ENCODE measurements at places on chromosomes 7 and 10. TPM values are rescaled to one million over a fixed set of nuclear protein-coding genes. Genes with fewer than 3 reads are reported as not detected.
A peak's percentile ranks its signal among the peaks of the same experiment; 100 is the strongest.

Gene VSIR
- 11.7 TPM for total RNA-seq

Gene RELN
- total RNA-seq = 17.8 TPM

Gene LAMB4
- total RNA-seq = not detected

GRCh38 chr7:28435732-28436378, 23.5 kb downstream of the CREB5 start:
- peak; percentile 16 for DNase-seq

Gene ABLIM1
- total RNA-seq = 2.6 TPM

GRCh38 chr7:139854803-139855497, 25.9 kb downstream of the TBXAS1 start:
- DNase-seq = no peak

DNA sequence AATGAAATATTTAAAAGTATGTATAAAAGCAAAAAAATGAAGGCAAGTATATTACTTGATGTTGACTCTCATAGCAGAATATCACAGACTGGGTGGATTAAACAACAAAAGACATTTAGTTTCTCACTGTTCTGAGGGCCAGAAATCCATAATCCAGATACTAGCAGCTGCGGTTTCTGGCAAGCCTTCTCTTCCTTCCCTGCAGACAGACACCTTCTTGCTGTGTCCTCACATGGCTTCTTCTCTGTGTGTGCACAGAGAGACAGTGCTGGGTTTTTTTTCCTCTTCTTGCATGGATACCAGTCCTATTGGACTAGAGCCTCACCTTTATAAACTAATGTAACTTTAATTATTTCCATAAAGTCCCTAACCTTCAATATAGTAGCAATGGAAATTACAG, 127.9 kb upstream of the AKR1E2 start:
- DNase-seq = no peak

Gene PNLIPRP3
- total RNA-seq = not detected

- DNase-seq = no peak
Observed at GRCh38 chr7:10793995-10794775, 179.5 kb upstream of the PHF14 start.

GRCh38 chr10:30581779-30582380, 47.7 kb downstream of the LYZL2 start:
- peak; percentile 29 for DNase-seq

Gene C10orf53
- not detected for total RNA-seq

GRCh38 chr10:103417601-103418000, 21.2 kb downstream of the PDCD11 start:
- DNase-seq = no peak

DNA sequence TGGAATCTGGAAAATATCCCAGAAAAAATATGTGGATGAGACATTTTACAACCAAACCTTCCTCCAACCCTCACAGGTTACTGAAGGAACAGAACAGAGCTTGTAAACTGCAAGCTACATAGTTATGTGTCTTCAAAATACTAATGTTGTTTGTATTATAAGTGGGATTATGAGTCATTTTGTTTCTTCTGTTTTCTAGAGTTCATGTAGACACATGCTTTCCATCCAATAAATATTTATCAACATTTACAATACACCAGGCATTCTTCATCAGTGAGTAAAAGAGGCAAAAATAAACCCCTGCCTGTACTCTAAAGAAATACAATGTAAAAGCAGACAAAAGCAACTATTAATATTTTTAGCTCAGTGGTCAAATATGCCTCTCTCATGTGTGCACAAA, 38.0 kb upstream of the TES start:
- DNase-seq = no peak

- DNase-seq = peak; percentile 29
Observed at GRCh38 chr7:91249506-91250233, 14.6 kb upstream of the FZD1 start.

DNA sequence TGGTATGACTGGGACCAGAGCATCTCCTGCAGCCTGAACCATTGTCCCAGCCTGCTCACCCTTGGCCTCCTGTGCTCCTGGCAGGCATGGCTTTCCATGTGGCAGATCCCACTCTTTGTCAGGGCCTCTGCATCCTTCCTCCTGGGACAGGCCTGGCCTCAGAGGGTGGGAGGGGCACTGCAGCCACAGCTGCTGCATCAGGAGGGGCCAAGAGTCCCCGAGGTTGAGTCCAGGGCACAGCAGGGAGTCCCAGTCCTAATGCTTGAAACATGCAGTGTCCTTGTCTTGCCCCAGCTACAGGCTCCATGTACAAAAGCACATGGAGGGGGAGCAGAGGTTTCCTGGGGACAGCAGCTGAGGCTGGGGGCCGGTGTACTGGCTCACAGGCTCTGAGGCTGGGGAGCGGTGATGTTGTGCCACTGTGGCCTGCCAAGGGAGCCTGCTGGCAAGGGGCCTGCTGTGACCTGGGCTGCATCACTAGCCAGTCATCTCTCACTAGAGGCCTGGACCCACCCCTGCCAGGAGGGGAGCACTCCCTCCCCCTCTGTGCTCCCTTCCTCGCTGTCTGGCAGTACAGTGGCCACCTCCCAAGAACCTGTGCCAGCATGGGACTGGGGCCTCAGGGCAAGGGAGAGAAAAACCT, 144.8 kb downstream of the ZNF248 start:
- DNase-seq = no peak

DNA sequence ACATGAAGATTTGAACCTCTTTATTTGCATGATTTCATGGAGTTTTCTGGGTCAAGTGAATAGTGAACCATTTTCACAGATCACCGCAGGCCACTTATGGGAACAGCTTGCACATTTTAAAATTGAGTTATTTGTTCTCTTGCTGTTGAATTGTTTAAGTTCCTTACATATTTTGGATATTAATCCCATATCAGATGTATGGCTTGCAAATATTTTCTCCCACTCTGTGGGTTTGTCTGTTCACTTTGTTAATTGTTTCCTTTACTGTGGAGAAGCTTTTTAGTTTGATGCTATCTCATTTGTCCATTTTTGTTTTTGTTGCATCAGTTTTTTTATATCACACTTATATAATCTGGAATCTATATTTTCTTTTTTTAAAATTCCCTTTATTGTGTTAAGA, 14.1 kb upstream of the ZC3HAV1L start:
- DNase-seq = no peak

Gene NME8
- not detected for total RNA-seq

GRCh38 chr7:30996883-30997282, 33.1 kb downstream of the GHRHR start:
- DNase-seq = no peak

Gene PPIA
- 6,139 TPM for total RNA-seq

DNA sequence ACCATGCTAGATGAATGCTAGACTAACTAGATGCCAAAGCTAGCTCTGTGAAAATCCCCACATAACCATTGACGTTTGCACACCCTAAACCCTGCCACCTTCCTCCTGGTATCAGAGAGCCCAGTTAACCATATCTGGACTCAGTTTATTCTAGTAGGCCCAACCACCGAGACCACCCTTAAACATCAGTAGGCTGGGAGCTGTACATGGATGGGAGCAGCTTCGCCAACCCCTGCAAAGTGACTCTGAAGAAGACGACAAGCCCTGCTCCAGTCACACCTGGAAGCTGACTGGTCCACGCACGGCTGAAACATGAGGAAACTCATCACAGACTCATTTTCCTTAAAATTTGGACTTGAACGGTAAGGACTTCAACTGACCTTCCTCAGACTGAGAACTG, 4.4 kb upstream of the CYREN start:
- DNase-seq = no peak

Gene SLC29A4
- total RNA-seq = 23.8 TPM

DNA sequence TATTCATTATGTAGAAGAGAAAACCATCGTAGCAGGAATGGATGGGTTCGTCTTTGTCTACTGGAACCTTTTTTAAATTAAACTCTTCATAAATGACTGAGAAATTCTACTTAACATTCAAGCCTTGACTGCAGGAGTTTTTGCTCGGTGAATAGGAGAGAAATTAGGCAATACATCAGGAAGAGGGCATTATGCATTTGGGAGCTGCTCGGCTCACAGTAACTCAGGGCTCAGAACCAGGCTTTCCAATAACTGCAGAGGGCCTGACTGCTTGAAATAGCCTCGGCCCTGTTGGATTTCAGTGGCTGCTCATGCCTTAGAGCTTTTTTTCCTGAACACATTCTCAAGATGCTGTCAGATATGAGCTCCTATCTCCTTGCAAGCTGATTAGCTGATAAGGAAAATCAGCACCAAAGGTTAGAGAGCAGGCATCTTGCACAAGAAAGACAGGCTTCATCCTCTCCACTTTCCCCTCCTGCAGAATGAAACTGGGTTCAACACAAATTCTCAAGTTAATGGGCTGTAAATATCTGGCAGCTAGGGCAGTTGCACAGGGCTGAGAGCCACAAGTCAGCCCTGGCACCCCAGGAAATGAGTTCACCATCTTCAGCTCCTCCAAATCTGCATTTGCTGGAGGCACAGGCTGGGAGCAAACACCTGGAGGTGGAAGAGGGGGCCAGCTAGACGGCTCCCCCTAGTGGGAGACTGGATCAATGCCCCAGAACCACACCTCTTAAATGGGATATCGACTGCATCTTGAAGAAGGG, 24.3 kb downstream of the TECTB start:
- peak; percentile 6 for DNase-seq

Gene GSDME
- 25.5 TPM for total RNA-seq

DNA sequence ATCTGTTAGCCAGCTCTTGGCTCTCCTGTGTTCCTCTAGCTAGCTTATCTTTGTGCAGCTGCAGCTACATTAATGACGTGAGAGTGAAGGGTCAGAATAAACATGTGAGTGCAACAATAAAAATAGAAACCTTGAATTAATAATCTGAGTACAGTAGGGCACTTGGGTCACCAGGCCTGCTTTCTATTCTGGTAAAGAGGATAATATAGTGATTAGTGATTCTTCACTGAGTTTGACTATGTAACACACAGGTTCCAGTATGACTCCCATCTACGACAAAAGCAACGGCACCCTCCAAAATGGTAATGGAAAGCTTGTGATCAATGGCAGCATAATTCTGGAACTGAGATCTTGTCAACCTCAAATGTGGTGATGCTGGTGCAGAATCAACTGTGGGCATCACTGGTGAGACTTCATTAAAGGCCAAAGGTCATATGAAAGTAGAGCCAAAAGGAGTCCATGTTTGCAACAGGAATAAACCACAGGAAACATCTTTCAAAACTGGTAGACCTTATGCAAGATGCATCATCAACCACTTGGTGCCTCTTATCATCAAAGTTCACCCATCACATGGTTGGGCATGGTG, 77.6 kb downstream of the NRBF2 start:
- DNase-seq = no peak

Gene DNAH11
- total RNA-seq = 0.06 TPM

DNA sequence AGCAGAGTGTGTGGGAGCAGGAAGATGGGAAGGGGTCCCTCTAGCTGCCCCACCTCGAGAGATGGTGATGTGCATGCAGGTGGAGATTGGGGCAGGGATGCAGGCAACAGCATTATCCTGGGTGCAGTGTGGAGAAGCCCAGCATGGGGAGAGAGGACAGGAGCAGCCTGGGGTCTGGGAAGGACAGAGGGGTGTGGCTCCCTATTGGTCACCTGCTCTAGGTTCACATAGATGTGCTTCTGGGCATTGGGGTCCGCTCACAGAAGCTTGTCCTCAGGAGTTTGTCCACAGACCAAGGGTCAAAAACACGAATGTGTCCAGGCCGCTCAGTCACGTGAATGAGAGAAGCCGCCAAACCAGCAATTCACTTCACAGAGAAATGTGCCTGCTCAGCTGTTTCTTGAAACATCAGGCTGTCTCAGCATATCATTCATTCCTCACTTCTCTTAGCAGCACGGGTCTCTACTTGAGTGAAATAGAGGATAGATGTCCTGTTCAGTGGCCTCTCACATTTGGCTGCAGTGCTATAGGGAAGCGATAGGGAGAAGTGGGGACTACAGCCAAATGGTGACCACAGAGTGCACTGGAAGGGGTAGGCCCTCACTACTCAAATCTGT, 11.5 kb upstream of the SLC29A3 start:
- DNase-seq = no peak

Gene RBM17
- 17.9 TPM for total RNA-seq

GRCh38 chr10:130962240-130963051, 349.1 kb downstream of the TCERG1L start:
- no peak for DNase-seq

DNA sequence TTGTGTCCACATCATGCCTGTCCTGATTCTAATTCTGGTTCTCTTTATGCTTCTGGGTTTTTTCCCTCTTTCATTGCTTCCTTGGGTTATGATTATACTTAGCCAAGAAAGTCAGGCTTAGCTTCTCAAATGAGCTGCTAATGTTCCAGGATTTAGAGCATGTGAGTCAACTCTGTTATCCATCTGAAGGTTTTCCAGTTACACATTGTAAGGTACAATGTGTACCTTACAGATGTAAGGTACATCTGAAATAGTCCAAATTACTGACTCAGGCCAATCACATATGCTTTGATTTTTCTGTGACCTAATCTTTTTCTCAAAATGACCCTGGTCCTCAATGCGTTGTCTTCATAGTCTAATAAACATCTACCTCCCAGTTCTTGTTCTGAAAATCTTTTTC, 13.3 kb upstream of the MIOS start:
- DNase-seq = no peak

GRCh38 chr10:114552050-114552449, 106.0 kb downstream of the ABLIM1 start:
- no peak for DNase-seq

DNA sequence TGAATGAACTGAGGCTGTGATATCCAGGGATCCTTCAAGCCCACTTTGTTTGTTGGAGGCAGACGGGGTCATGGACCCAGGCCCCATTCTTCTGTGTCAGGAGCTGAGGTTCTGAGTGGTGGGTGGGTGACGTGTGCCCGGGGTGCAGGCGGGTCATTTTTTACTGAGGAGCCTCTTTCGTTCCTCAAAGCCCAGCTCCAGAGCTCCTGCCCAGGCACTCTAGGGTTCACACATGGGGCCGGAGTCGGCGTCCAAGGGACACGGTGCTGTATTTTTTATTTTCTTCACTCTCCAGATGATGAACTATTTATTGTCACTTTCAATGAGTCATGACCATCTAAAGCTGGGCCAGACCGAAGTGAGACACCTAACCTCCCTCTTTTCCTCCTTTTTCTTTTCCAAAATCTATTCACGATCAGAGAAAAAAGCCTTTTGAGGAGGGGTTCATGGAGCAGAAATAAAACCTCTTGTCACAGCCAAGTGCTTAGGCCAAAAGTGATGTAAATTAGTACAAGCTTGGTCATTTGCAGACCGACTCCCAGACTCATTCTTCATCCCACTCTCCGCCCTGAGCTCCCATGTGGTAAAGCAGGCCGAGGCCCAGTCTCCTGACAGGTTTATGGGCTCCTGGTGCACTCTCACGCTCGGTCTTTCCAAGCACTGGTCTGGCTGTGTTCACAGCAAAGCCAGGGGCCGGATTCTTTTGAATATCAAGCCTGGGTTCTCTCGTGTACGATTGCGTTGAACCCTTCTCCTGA, 41.4 kb upstream of the PITRM1 start:
- DNase-seq = no peak

GRCh38 chr10:49158404-49158803, 24.6 kb upstream of the FAM170B start:
- DNase-seq = no peak

Gene HERC4
- total RNA-seq = 10.4 TPM

GRCh38 chr10:6068006-6068405, 5.8 kb upstream of the IL2RA start:
- DNase-seq = no peak

Gene CFAP46
- total RNA-seq = not detected

Gene CUBN
- 0.34 TPM for total RNA-seq

Data from Caki2 (cell line).